Natural killer cell (primary cell): ENCODE measurements at places on chromosomes 12 and 14. TPM values are rescaled to one million over a fixed set of nuclear protein-coding genes. Genes with fewer than 3 reads are reported as not detected.
A peak's percentile ranks its signal among the peaks of the same experiment; 100 is the strongest.

DNA sequence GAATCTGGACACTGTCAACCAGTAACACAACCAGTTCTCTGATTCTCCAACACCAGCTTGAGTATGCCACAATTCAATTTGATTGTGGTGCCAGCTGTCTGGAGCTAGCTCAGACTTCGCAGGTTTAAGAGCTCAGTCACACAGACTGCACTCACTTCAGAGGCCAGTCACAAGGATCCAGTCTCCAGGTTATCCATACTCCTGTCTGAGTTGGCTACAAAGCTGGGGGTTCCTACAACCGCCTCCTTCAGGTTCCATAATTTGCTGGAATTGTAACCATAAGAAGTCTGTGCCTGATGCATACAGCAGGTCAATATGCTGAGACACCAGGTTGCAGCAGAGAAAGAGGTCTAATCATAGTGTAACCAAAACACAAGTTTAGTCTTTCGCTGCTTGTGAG lies 70.5 kb upstream of the CPSF6 start:
- no peaks in the 10 kb centered on the region for H3K4me1 ChIP-seq
- no peak overlapping the region for H3K4me3 ChIP-seq
- DNase-seq = no peak
- no peak overlapping the region for H3K27ac ChIP-seq
- H3K27me3 ChIP-seq = no peaks in the 10 kb centered on the region

DNA sequence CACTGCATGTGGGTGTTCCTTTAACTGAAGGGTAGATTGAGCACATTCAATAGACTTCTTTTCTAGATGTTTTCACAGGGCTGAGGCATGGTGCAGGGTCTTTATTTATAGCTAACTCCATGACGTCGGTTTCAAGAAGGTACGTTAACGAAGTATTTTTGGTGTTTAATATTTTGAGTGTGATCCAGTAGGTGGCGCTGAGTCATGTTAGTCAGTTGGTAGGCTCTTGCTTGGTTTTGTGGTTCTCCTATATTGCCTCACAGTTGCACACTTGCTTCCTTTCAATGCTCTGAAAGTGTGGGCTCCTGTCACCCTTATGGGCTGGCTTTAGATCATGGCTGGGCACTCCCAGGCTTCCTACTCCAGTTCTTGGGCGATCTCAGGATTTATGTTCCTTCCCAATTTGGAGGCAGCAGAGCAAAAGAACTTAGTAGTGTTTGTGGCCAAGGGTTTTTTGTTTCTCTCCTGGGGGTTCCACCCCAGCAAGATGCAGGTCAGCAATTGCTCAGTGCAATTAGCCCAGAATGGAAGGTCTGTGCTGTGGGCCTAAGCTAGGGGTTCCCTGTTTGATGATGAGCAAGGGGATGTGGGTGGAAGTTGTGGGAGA lies 471.6 kb upstream of the FOXG1 start:
- no peaks in the 10 kb centered on the region for H3K27me3 ChIP-seq
- H3K27ac ChIP-seq = no peak overlapping the region
- no peak for DNase-seq
- no peak overlapping the region for H3K4me3 ChIP-seq
- H3K4me1 ChIP-seq = no peaks in the 10 kb centered on the region
- no peaks in the 10 kb centered on the region for H3K36me3 ChIP-seq

The CLEC1B gene
- 0.50 TPM for total RNA-seq

The TBC1D30 gene
- total RNA-seq = 2.8 TPM

DNA sequence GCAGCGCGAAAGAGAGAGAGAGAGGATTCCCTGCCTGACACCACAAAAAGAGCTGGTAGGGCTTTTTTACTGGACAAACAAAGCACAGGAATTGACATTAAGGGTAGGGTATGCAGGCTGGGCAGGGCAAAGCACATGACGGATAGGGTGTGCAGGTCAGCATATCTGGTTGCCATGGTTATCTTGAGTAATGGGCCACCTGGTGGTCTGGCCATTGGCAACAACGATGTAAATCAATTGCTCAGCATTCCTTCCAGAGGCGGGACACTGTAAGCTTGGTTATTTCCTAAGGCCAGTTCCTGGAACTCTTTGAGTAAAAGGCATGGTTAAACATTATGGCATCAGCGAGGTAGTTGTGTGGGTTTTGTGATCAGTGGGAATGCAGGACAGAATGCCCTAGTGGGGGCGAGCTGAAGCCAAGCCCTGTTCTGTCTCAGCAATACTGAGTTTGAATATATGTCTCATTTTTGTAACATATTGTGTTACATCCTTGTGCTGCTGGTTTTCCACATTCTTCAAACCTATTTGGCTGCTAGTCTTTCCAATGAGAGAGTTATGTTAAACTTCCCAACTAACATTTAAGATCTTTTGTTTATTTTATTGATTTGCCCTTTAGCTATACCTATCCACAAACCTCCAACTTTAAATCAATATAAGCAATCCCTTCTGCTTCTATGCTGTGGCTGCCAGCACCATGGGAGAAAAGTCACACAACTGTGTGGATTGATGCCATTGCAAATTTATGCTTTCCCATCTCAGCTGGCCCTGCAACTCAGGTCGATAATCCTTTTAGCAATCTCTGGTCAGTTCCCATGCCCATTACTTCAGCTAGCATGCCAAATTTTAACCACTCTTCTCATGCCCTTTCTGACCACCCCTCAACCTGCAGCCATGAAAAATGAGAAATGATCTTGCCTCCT lies 396.7 kb upstream of the PDE3A start:
- H3K27ac ChIP-seq = no peak overlapping the region
- H3K27me3 ChIP-seq = no peaks in the 10 kb centered on the region
- no peak overlapping the region for H3K4me3 ChIP-seq

The INHBC gene
- 0.35 TPM for total RNA-seq

DNA sequence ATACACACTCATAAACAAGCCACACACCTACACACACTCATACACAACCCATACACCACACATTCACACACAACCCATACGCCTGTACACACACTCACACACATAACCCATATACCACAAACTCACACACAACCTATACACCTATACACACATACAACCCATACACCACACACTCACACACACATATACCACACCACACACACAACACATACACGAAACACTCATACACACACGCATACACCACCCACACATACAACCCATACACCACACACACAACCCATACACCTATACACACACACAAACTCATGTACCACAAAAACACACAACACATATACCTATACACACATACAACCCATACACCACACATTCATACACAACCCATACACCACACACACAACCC lies 164.3 kb downstream of the TMEM121 start:
- no peak for DNase-seq
- H3K27ac ChIP-seq = peak overlapping the region; percentile 63
- no peaks in the 10 kb centered on the region for H3K36me3 ChIP-seq

The GLT1D1 gene
- 0.33 TPM for total RNA-seq

- peaks cover 72% of the 10 kb centered on the region for H3K36me3 ChIP-seq
- DNase-seq = no peak
- H3K4me3 ChIP-seq = no peak overlapping the region
- no peaks in the 10 kb centered on the region for H3K27me3 ChIP-seq
These were observed 8.3 kb downstream of the ABHD4 start for GRCh38 chr14:22606380-22606779.

- H3K4me1 ChIP-seq = no peaks in the 10 kb centered on the region
- no peak overlapping the region for H3K4me3 ChIP-seq
- no peaks in the 10 kb centered on the region for H3K27me3 ChIP-seq
- DNase-seq = no peak
- H3K27ac ChIP-seq = no peak overlapping the region
These were observed 6.5 kb downstream of the CCDC60 start for GRCh38 chr12:119341020-119341419.

The XRCC3 gene
- total RNA-seq = 12.8 TPM

The COPS7A gene
- total RNA-seq = 28.9 TPM

- no peak overlapping the region for H3K27ac ChIP-seq
- H3K4me1 ChIP-seq = no peaks in the 10 kb centered on the region
- DNase-seq = no peak
- no peaks in the 10 kb centered on the region for H3K36me3 ChIP-seq
- H3K27me3 ChIP-seq = no peaks in the 10 kb centered on the region
These were observed 37.9 kb upstream of the PLEKHG6 start for GRCh38 chr12:6272300-6273204.

DNA sequence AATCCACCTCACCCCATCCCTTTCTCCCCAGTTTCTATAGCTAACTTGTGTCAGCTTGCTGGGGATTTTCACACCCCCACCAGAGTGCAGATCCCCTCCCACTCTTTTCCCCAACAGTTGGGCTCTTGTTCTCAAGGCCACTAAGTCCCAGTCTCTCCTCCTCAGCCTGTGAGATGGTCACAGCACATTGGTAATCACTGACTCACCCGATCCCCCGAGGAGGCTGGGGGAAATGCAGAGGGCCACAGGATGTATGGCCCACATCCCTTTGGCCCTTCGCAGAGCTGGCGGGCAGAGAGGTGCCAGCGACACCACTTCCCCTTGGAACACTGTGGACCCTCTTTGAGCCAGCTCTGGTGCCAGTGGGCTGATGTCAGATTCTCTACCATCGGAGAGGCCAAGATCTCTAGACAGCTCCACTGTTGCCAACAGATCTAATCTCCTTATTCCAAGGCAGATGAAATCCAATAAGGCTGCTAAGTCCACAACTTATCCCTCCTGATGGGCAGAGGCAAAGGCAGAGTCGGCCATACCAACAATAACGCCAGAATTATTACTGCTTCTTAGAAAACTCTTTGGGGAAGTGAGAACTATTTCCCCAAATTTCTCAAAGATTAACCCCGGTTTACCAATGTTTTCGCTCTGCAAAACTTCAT lies 1.6 kb downstream of the FMNL3 start:
- H3K4me3 ChIP-seq = peak overlapping the region; percentile 85
- H3K36me3 ChIP-seq = no peaks in the 10 kb centered on the region
- no peaks in the 10 kb centered on the region for H3K27me3 ChIP-seq
- DNase-seq = peak; percentile 47
- H3K27ac ChIP-seq = no peak overlapping the region

- H3K36me3 ChIP-seq = peaks cover 45% of the 10 kb centered on the region
- no peak for DNase-seq
- H3K4me3 ChIP-seq = no peak overlapping the region
- no peak overlapping the region for H3K27ac ChIP-seq
- H3K4me1 ChIP-seq = peaks cover 5% of the 10 kb centered on the region
- H3K27me3 ChIP-seq = no peaks in the 10 kb centered on the region
These were observed 27.6 kb downstream of the SBNO1 start for GRCh38 chr12:123337070-123337469.

The CTSG gene
- 0.43 TPM for total RNA-seq

The GPR135 gene
- 1.8 TPM for total RNA-seq
